Spleen (tissue), 13 donors: ENCODE measurements at places on chromosomes 7 and 10. TPM values are rescaled to one million over a fixed set of nuclear protein-coding genes. Genes with fewer than 3 reads are reported as not detected.

- no peak for DNase-seq
Observed at GRCh38 chr10:13139150-13139549, 22.2 kb upstream of the MCM10 start.

- no peak for DNase-seq
Observed at GRCh38 chr10:21733710-21734109, 199.7 kb downstream of the MLLT10 start.

DNA sequence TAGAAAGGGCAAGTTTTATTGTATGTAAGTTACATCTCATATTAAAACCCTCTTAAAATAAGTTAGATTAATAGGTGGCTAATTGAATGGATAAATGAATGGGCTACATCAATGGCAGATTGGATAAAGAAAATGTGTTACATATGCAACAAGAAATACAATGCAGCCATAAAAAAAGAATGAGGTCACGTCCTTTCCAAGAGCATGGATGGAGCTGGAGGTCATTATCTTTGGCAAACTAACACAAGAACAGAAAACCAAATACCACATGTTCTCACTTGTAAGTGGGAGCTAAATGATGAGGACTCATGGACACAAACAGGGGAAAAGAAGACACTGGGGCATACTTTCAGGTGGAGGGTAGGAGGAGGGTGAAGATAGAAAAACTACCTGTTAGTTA, 182.2 kb upstream of the GNAI1 start:
- no peak for DNase-seq

GRCh38 chr7:2129323-2130095, 103.2 kb downstream of the MAD1L1 start:
- no peak for DNase-seq

DNA sequence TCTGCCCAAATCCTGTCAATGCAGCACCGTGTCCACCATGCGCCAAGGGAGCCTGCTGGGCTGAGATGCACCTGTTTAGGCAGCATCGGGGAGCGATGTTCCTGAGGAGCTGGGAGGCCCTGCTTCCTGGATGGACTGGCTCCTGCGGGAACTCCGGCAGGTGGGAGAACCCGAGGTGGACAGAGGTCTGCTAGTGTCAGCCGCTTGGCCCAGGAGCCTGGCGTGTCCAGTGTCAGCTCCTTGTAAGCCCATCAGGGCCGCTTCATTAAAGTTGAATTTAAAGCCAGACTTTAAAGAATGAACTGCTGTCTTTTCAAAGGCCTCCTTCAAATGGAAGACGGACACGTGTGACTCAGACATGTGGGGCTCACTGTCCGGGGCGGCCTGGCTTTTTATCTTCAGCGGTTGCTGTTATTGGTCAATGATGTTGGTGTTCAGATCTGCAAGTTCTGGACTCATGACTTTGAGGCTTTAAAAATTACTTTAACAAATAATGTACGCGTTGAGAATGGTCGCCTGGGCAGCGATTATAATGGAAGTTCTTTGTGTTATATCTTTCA, 422.5 kb downstream of the DNAJB6 start:
- peak; percentile 58 for DNase-seq

- DNase-seq = no peak
Observed at GRCh38 chr10:7804741-7805140, 13.6 kb upstream of the TAF3 start.

DNA sequence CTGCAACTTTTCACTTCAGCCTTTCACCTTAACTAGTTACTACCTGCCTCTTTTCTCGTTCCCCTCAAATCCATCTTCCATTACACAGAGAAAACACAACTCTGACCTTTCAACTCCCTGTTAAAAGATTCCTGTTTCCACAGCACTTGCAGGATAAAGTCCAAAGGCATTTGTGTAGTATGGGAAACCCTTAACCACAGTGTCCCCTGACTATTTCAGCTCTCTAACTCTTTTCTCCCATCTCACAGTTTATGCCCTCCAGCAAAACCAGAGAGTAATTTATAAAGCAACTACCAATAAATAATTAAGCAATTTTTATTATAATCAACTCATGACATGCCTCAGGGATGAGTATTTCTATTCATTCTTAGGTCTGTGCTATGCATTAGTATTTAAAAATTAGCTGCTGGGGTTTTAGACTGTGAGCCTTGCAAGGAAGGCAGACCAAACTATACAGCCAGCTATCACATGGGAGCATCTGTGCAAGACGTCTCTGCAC, 51.0 kb downstream of the COL1A2 start:
- DNase-seq = no peak

The TAS2R4 gene
- 0.94 TPM for total RNA-seq
